ENCODE measurements at places on chromosomes 12 and 14. TPM values are rescaled to one million over a fixed set of nuclear protein-coding genes. Genes with fewer than 3 reads are reported as not detected.
A peak's percentile ranks its signal among the peaks of the same experiment; 100 is the strongest.

The SIRT4 gene
- total RNA-seq: 2.4 TPM

DNA sequence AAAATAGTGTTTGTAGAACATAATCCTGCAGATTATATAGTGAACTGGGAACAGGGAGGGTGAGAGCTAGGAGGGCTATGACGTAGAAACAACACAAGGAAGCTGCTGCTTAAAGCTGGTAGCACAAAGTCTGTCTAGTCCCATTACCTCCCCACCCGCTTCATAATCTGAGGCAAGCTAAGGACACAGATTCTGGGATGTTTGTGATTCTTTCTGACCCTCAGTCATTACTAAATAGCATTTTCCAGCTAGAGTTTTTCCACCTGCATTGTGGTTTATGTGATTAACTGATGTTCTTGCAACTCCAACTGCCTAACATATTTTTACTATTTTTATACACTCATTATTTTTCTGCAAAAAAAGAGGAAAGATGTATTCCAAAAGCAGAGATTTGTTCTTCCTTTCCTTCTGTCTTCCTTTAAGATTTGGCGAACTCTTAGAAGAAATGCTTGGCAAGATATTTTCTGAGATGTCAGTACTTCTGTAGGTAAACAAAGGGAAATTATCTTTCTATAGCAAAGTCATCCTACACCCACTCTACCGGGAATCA is 293.2 kb upstream of the FAR2 start:
- no peaks in the 10 kb centered on the region for H3K36me3 ChIP-seq
- H3K4me3 ChIP-seq: no peak overlapping the region
- H3K27me3 ChIP-seq: no peaks in the 10 kb centered on the region
- no peak overlapping the region for H3K27ac ChIP-seq
- no peak for DNase-seq

DNA sequence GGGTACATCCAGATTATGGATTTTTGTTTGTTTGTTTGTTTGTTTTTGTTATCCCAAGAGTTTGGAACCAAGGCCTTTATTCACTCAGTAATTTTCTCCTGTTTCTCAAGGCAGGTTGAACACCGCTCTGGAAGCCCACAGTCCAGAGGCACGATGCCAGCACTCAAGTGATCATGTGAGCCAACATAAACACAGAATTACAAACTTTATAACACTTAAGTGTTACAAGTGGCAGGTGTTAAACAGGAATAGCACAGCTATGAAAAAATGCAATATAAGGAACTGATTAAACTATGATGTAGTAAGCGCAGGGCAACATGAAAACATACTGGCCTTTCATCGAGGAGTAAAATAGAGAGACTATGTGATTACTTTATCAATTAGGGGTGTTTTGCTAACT is 1885.8 kb upstream of the SEL1L start:
- no peaks in the 10 kb centered on the region for H3K36me3 ChIP-seq
- H3K4me1 ChIP-seq: peaks cover 34% of the 10 kb centered on the region
- no peak overlapping the region for H3K4me3 ChIP-seq
- no peak for DNase-seq

DNA sequence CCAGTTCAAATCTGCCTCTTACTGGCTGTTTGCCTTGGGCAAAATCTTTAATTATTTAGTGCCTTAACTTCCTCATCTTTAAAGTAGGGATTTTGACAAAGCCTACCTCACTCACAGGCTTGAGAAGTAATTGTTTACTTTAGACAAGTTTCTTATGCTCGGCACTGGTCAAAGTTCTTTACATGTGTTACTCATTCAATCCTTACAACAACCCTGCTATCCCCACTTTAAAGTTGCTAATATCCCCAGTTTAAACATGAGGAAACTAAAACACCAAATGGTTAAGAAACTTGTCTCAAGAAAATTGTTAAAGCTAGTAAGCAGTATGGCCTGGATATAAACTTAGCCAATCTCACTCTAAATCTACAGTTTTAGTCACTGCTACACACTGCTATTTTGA is 204.0 kb upstream of the AVPR1A start:
- no peak overlapping the region for H3K4me3 ChIP-seq
- no peak overlapping the region for H3K27ac ChIP-seq
- no peaks in the 10 kb centered on the region for H3K36me3 ChIP-seq
- H3K27me3 ChIP-seq: peaks cover 7% of the 10 kb centered on the region
- no peak for DNase-seq

GRCh38 chr12:6962285-6963015 is 8.0 kb downstream of the PHB2 start:
- H3K27me3 ChIP-seq: no peaks in the 10 kb centered on the region
- no peak for DNase-seq
- H3K36me3 ChIP-seq: peaks cover 8% of the 10 kb centered on the region
- H3K27ac ChIP-seq: peak overlapping the region; percentile 93
- H3K4me3 ChIP-seq: peak overlapping the region; percentile 50

The CIROP gene
- total RNA-seq: not detected

The KERA gene
- total RNA-seq: not detected

- H3K4me3 ChIP-seq: no peak overlapping the region
- H3K36me3 ChIP-seq: no peaks in the 10 kb centered on the region
- no peaks in the 10 kb centered on the region for H3K27me3 ChIP-seq
- DNase-seq: no peak
- no peaks in the 10 kb centered on the region for H3K4me1 ChIP-seq
- H3K27ac ChIP-seq: no peak overlapping the region
These were observed 65.5 kb upstream of the NRXN3 start for GRCh38 chr14:78104655-78105054.

The SNAPC1 gene
- total RNA-seq: 9.9 TPM

DNA sequence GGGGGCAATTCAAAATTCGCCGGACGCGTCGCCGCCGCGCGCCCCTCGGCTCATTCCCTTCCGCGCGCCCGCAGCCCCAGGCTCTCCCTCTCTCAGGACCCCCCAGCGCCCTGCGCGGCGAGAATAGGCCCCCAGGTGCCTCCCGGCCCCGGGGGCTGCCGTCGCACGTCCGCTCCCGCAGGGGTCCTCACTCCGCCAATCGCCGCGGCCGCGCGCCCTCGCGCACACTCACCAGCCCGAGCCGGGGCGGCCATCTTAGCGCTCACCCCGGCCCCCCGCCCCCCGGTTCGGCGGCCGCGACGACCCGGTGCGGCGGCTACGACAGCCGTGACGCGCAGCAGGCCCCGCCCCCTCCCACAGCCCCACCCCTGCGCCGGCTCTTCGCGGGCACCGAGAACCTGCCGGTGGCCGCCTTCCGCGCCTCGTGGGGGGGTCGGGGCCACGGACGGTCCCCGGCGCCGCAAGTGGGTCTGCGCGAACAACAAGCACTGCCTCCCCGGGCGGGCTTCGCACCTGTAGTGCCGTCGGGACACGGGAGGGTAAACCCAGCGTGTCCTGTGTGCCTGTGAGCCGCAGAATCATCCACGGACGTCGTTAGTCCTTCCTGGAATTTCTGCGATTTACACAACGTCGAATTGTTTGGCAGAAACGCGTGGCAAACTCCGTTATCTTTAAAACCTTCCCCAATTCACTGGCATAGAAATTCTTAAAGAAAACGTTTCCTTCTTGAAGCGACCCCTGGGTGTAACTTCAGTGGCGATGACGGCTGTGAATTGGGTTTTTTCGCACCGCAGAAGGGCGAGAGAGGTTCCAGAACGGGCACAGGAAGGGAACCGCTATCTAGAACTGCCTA is 2.5 kb downstream of the USP44 start:
- no peak overlapping the region for H3K27ac ChIP-seq
- peak overlapping the region; percentile 65 for H3K4me3 ChIP-seq
- no peak for DNase-seq

The RERG gene
- 10.8 TPM for total RNA-seq

The HCAR2 gene
- total RNA-seq: not detected

- peaks cover 68% of the 10 kb centered on the region for H3K27me3 ChIP-seq
- H3K36me3 ChIP-seq: peaks cover 2% of the 10 kb centered on the region
- H3K4me1 ChIP-seq: peaks cover 2% of the 10 kb centered on the region
- H3K27ac ChIP-seq: no peak overlapping the region
These were observed 4.8 kb upstream of the DTX1 start for GRCh38 chr12:113051759-113052158.

- H3K4me1 ChIP-seq: peaks cover 32% of the 10 kb centered on the region
- H3K36me3 ChIP-seq: peaks cover 4% of the 10 kb centered on the region
- H3K27me3 ChIP-seq: no peaks in the 10 kb centered on the region
- no peak for DNase-seq
These were observed 7.8 kb downstream of the NIN start for GRCh38 chr14:50823051-50823761.

DNA sequence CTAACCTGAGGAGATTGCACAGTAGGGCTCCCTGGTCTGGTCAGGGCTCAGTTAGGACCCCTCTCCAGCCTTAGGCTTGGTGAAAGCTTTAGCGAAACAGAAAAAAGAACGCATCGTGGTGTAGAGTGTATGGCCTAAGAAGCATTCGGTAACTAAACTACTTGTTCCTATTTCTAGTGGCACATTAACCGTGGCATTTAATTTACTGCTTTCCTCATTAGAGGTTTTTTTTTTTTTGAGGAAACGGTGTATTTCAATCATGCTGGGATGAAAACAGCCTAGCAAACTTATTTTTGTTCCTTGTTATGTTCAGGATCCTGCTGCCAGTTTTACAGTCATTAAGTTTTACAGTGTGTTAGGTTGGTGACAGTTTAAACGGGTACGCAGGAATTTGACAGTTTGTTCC is 518 bp upstream of the OSBPL8 start:
- H3K27ac ChIP-seq: peak overlapping the region; percentile 94
- H3K4me3 ChIP-seq: peak overlapping the region; percentile 93
- no peaks in the 10 kb centered on the region for H3K27me3 ChIP-seq
- H3K36me3 ChIP-seq: no peaks in the 10 kb centered on the region

DNA sequence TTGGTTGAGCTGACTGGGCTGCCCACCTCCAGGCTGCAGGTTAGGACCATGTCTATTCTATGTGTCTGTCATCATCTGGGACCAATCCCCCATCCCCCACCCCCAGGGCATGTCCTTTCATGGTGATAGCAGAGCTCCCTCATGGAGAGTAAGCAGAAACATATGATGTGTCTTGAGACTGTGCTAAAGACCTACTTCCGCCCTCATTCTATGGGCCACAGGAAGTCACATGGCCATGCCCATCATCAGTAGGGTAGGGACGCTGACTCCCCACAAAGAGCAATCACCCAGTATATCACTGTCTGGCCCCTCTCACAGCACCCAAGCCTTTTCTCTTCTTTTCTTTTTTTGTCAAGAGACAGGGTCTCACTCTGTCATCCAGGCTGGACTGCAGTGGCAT is 99.7 kb downstream of the CMKLR1 start:
- no peak overlapping the region for H3K27ac ChIP-seq
- H3K36me3 ChIP-seq: peaks cover 5% of the 10 kb centered on the region
- no peak for DNase-seq
- peaks cover 35% of the 10 kb centered on the region for H3K27me3 ChIP-seq
- H3K4me3 ChIP-seq: no peak overlapping the region

GRCh38 chr12:11677093-11677492 is 27.6 kb downstream of the ETV6 start:
- no peaks in the 10 kb centered on the region for H3K27me3 ChIP-seq
- peaks cover 55% of the 10 kb centered on the region for H3K4me1 ChIP-seq
- peaks cover 7% of the 10 kb centered on the region for H3K36me3 ChIP-seq
- no peak overlapping the region for H3K4me3 ChIP-seq

- no peak overlapping the region for H3K27ac ChIP-seq
- no peaks in the 10 kb centered on the region for H3K36me3 ChIP-seq
- no peak for DNase-seq
These were observed 148.8 kb upstream of the GARIN6 start for GRCh38 chr12:99498756-99499155.

DNA sequence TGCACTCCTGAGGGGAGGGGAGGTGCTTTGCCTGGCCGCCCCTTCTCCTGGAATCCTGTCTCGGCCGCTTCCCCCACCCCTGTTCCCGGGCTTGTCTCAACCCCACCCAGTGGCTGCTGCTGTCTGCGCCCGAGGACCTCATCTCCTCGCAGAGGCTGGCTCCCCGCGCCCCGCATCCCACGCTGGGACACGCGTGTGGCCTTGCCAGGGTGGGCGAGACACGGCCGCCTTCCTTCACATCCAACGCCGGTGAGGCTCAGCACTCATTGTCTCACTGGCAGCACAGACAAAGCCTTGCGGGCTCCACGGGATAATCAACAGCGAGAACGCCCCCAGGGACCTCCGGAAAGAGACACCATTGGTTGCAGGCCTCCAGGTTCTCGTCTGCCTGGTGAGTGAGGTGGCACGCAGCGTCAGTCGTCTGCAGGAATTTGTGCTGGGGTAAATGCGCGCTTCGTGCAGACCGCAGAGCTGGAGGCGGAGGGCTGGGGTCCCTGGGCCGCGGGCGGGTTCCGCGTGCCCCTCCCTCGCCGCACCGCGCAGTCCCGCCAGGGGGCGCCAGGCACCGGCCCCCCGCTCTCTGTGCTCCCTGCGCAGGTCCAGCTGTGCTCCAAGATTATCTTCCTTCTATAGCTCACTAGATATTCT is 26.8 kb downstream of the CCDC177 start:
- peaks cover 3% of the 10 kb centered on the region for H3K4me1 ChIP-seq
- H3K4me3 ChIP-seq: peak overlapping the region; percentile 49
- no peak overlapping the region for H3K27ac ChIP-seq

The PGF gene
- 2.3 TPM for total RNA-seq

The OTOGL gene
- total RNA-seq: 0.92 TPM

The STAT6 gene
- 89.4 TPM for total RNA-seq

- no peaks in the 10 kb centered on the region for H3K27me3 ChIP-seq
- no peak overlapping the region for H3K4me3 ChIP-seq
- no peak overlapping the region for H3K27ac ChIP-seq
- no peak for DNase-seq
- peaks cover 48% of the 10 kb centered on the region for H3K36me3 ChIP-seq
- H3K4me1 ChIP-seq: no peaks in the 10 kb centered on the region
These were observed 12.0 kb downstream of the FBXO21 start for GRCh38 chr12:117178301-117178700.
